ENCODE measurements at places on chromosomes 11 and 22. TPM values are rescaled to one million over a fixed set of nuclear protein-coding genes. Genes with fewer than 3 reads are reported as not detected.

- no peaks in the 10 kb centered on the region for H3K4me1 ChIP-seq
- H3K27me3 ChIP-seq, result no peaks in the 10 kb centered on the region
- no peak overlapping the region for H3K27ac ChIP-seq
- no peak overlapping the region for H3K4me3 ChIP-seq
Observed at GRCh38 chr11:118312328-118312727, 7.8 kb downstream of the CD3E start.

DNA sequence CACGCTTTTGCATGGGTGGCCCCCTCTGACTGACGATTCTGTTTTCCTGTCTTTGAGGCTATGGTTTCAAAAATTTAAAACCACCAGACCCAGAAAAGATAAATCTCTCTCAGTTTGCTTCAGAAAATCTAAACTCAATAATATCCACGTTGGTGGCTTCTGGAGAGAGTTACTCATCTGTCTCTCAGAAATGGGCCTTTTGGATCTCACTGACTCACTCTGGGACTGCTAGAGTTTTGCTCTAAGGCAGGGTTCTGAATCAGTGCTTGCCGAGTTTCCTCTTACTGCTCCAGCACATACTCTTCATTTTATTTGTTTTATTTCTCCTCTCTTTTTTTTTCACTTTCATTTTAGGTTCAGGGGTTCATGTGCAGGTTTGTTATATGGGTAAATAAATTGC is 305.7 kb downstream of the BLID start:
- H3K27me3 ChIP-seq, result no peaks in the 10 kb centered on the region
- H3K27ac ChIP-seq, result 0 out of 2 replicates have a peak overlapping the region, but pooled peaks have one; percentile 6
- DNase-seq, result peak; percentile 49
- no peaks in the 10 kb centered on the region for H3K36me3 ChIP-seq
- peaks cover 22% of the 10 kb centered on the region for H3K4me1 ChIP-seq
- no peak overlapping the region for H3K4me3 ChIP-seq

- H3K36me3 ChIP-seq, result no peaks in the 10 kb centered on the region
- no peak overlapping the region for H3K27ac ChIP-seq
- H3K27me3 ChIP-seq, result no peaks in the 10 kb centered on the region
- H3K4me3 ChIP-seq, result no peak overlapping the region
Observed at GRCh38 chr11:10716122-10716521, 22.6 kb upstream of the IRAG1 start.

- no peak overlapping the region for H3K4me3 ChIP-seq
- H3K27ac ChIP-seq, result no peak overlapping the region
- DNase-seq, result no peak
Observed at GRCh38 chr11:12050470-12051286, 42.3 kb upstream of the DKK3 start.

DNA sequence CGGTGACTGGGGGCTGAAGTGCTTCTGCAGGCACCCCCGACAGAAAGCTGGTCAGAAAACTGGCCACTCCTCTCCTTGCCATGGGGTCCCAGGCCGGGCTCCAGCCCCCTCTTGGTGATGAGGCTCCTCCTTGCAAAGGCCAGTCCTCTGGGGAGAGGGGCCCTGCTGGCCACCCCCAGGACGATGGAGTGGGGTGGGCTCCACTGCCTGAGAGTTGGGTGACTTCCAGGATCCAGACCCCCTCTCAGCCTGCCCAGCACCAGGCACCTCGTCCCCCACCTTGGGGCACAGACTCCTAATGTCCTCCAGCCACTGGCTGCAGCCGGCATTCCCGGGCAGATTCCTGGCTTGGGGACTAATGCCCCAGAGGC is 441 bp upstream of the RPS6KA4 start:
- peaks cover 42% of the 10 kb centered on the region for H3K36me3 ChIP-seq
- peak overlapping the region; percentile 93 for H3K4me3 ChIP-seq
- H3K4me1 ChIP-seq, result peaks cover 45% of the 10 kb centered on the region

DNA sequence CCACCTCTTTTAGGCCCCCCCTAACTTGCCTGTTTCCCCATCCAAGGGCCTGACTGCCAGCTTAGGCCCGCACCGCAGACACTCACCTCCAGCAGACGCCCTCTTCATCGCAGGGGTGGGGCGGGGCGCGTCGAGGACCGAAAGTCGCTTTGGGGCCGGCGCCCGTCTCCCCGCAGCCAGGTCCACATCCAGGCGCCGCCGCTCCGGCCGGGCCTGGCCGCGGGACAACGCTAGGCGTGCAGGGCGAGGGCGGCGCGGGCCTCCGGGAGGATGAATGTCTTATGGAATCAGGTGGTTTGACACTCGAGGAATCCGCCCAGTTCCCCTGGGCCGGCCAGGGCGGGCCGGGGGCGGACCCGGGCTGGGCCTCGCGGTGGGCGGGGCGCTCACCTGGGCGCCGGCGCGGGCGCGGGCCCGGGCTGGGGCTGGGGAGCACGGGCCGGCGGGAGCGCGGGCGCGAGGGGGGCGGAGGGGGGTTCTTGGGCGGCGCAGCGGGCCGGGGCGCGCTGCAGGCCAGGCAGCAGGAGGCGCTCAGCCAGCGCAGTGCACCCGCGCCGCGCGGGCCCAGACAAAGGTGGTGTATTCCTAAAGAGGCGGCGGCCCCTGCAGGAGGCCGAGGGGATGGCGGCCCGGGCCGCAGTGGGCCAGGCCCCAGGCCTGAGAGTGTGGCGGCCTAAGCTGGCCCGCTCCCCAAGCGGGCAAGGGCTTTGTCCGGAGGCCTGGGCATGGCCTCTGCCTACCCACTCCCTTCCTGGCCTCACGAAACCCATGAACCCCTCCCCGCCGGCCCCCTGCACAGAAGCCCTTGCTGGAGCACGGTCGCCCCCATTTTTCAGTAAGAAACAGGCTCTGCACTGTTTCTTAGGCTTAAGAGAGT is 177.6 kb downstream of the IGLL1 start:
- no peaks in the 10 kb centered on the region for H3K36me3 ChIP-seq
- peak overlapping the region; percentile 54 for H3K27ac ChIP-seq

DNA sequence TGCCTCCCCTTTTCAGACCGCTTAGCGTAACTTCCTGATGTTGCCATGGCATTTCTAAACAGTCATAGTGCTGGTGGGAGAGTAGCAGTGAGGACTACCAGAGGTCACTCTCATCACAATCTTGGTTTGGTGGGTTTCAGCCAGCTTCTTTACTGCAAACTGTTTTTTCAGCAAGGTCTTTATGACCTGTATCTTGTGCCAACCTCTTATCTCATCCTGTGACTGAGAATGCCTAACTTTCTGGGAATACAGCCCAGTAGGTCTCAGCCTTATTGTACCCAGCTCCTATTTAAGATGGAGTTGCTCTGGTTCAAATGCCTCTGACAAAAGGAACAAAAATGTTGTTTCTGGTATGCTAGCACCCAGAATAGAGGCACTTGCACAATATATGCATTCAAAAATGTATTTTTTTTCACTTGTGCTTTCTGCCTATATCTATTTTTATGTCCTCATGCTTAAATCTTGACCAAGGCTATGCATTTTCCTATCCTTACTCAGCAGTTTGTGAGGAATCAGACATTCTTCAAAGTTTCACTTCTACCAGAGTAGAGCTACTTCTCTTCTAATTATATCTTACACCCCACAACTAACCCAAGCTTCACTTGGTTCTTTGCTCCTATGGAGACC is 16.1 kb upstream of the OR51M1 start:
- peaks cover 60% of the 10 kb centered on the region for H3K4me1 ChIP-seq
- no peaks in the 10 kb centered on the region for H3K27me3 ChIP-seq
- peak overlapping the region; percentile 92 for H3K27ac ChIP-seq
- H3K36me3 ChIP-seq, result no peaks in the 10 kb centered on the region
- DNase-seq, result no peak
- no peak overlapping the region for H3K4me3 ChIP-seq

The OR8K3 gene
- total RNA-seq, result not detected

The CWC15 gene
- 31.3 TPM for total RNA-seq

The ARHGAP20 gene
- total RNA-seq, result 2.2 TPM

The HPS4 gene
- total RNA-seq, result 29.5 TPM

The CRACR2B gene
- total RNA-seq, result not detected
